ENCODE measurements at places on chromosomes 7 and 10.

DNA sequence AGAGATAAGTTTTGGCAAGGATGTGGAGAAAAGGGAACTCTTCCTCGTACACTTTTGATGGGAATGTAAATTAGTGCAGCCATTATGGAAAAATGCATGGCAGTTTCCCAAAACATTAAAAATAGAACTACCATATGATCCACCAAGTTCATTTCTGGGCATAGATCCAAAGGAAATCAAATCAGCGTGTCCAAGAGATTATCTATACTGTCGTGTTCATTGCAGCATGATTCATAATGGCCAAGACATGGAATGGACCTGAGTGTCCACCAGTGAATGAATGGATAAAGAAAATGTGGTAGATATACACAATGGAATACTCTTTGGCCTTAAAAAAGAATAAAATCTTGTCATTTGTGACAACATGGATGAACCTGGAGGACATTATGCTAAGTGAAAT is 70.3 kb upstream of the RSU1 start:
- DNase-seq: no peak

GRCh38 chr10:96133135-96133534 is 3.0 kb downstream of the ZNF518A start:
- DNase-seq: no peak

DNA sequence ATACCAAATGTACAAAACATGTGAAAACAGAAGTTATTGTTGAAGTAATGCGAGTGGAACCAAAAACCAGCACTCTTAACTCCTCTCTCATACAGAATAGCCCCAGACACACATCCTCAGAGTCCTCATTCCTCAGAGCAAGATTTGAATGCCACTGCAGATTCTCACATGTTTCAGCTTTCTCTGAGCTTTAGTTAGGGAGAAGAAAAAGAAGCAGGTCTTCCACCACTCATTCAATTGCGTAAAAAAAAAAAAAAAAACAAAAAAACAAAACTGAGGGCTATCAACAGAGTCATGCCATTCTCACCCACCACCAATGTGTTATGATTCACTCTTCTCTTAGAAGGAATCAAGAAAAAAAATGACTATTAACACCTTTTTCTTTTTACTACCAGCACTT is 287.7 kb downstream of the IPMK start:
- DNase-seq: no peak

- no peak for DNase-seq
Measured at GRCh38 chr7:103391976-103392375, 44.5 kb downstream of the PSMC2 start.
